ENCODE measurements at places on chromosomes 7 and 10.

- DNase-seq: no peak
These were observed 45.1 kb downstream of the WIPI2 start for GRCh38 chr7:5234852-5235831.

DNA sequence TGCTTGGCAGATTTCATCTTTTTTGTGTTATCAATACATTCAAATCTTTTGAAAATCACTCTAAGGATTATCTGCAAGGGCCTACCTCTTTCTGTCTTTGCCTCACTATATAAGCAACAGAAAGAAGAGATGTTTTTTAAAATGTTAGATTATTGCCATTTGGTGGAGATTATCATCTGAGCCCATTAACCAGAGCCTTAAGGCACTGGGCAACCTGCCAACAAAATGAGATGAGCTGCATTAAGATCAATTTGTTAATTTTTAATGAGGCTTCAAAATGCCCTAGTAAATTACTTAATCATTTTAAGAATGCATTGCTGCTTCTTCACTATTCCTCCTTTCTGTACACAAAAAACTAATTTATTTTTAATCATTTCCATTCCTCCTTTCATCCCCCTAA is 314.1 kb downstream of the SNX13 start:
- DNase-seq: no peak

DNA sequence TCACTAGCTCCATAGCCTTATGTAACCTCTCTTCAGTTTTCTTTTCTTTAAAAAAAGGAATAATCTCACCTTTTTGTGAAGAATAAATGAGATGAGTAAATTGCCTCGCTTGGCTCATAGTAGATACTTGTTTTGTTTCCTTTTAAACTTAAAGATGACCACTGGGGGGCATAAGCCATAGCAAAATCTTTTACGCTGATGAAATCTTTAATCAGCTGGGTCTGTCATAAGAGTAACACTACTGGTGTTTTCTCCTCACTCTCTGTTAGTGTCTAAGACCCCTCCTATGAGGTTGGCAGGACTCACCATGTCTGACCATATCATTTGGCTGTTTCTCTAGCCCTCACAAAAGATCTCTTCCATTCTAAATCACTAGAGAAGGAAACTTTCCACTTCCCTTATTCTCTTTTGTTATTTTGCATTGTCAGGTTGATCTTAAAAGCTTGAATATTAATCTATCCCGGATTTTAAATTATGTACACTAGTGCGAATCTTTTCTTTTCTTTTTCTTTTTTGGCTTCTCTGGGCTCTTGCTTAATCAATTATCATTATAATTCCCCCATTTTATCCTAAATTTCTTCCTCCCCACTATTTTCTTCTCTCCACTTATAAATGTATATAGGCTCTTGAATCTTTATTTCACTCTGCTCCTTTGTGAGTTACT is 12.5 kb downstream of the STAG3 start:
- DNase-seq: peak; percentile 50

DNA sequence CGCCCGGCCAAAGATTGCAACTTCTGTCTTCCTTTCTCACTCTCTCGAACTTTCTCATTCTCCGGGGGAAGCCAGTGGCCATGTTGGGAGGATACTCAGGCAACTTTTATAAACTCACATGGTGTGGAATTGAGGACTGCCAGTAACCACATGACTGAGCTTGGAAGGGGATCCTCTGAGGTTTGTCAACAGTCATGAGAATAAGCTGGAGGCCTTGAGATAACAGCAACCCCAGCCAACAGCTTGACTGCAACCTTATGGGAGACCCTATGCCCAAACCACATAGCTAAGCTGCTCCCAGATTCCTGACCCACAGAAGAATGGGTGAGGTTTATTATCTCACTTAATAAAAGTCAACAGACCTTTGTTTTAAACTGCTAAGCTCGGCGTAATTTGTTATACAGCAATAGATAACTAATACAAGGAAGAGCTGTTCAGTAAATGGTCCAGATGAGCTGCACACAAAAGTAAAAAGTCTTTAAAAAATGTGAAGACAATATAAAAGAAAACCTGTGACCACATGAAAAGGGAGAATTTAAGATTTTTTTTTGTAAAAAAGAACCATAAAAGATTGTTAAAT is 9.6 kb downstream of the SYPL1 start:
- no peak for DNase-seq

- no peak for DNase-seq
These were observed 163.6 kb downstream of the GNAT3 start for GRCh38 chr7:80348223-80348622.

DNA sequence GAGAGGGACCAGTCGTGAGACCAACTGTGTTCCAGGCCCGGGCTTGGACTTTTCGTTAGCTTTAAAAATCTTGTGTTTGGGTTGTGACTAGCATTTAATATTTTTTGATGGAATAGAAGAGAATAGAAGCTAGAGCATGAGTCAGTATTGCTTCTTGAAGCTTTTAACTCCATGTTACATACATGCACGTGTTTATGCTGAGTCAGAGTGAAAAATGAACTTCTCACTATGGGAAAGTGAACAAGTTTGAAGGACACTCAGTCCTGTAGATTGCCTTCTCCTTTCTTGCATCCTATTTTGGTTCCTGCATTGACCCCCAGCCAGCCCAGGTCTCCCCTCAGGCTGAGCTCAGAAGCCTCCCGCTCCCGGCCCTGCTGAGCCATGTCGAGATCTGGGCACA is 31.8 kb downstream of the GHRHR start:
- DNase-seq: no peak

GRCh38 chr10:299969-300368 is 164.7 kb downstream of the ZMYND11 start:
- DNase-seq: no peak

GRCh38 chr7:131370523-131370968 is 42.9 kb downstream of the MKLN1 start:
- DNase-seq: peak; percentile 49

- DNase-seq: no peak
These were observed 319.9 kb downstream of the BMPER start for GRCh38 chr7:34225193-34225592.

- no peak for DNase-seq
These were observed 163.6 kb upstream of the LRRTM3 start for GRCh38 chr10:66762218-66762729.

GRCh38 chr7:44477063-44477830 is 13.2 kb downstream of the NUDCD3 start:
- peak; percentile 62 for DNase-seq

DNA sequence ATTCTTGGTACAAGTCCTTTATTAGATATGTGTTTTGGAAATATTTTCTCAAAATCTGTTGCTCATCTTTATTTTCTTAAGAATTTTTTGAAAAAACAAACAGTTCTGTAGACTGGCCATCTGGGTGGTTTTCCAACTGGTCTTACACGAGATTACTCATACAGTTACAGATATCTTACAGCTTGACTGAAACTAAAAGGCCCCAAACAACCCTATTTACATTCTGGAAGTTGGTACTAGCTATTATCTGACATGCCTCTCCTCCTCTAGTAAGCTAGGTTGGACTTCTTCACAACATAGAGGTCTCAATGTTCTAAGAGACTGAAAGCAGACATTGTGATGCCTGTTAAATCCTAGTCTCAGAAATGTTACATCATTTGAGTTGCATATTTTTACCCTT is 52.0 kb downstream of the ZNF22 start:
- no peak for DNase-seq

DNA sequence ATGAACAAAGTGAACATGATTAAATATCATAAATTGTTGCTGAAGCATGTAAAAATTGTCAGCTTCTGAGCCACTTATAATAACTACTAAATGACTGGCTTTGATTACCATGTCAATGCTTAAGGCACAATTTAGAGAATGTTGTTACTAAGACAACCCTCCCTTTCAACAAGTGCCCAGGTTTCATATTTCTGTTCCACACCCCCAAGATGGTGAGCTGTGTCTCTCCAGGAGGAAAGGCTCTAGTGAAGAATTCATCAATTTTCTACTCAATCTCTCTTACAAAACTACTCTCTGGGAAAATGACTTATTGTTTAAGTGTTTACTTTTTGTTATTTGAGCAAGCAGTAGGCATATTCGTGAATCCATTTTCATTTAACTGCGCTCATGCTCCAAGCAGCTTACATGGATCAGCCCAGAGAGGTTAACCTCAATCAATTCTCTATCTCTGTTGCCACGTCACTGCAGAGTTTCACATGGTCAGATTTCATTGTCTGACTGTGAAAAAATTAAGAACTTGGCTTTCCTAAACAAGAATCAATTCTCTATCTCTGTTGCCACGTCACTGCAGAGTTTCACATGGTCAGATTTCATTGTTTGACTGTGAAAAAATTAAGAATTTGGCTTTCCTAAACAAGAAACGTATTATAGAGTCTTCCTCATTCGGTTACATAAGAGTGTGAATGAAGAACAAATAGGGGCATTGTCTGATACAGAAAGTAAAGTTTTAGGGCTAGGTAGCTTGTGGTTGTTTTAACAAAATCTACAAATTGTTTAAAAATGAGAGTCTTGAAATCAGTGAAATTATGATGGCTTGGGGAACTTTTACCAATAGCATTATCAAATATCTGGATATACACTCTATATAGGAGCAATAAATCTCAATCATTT is 49.7 kb downstream of the CCDC71L start:
- no peak for DNase-seq

DNA sequence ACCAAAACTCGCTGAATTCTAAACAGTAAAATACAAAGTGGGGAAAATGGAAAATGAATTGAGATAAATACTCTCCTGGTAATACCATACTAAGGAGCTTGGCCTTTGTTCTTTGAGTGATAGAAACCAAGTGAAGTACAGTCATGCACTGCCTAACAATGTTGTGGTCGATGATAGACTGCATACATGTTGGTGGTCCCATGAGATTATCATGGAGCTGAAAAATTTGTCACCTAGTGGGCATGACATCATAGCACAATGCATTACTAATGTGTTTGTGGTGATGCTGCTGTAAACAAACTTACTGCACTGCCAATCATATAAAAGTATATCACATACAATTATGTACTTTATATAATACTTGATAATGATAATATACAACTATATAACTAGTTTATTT is 419.1 kb downstream of the ARL4A start:
- DNase-seq: no peak

DNA sequence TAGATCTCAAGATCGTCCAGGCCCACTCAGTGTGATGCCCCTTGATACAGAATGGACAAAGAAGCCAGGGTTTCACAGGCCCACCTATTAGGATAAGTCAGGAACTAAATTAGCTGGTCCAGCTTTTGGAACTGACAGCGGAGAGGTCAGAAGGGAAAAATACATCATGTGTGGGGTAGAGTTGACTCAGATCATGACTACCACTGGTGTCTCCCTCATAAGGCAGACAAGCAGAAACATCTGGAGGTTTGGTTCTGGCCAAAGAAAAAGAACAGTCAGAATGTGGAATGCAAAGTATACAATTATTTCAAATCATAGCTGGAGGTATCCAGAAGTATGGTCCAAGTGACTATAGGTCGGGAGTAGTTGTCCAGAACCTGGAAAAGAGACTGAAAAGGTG is 621.1 kb upstream of the CELF2 start:
- no peak for DNase-seq

GRCh38 chr7:37089972-37090371 is 358.7 kb downstream of the ELMO1 start:
- no peak for DNase-seq

GRCh38 chr10:88194041-88194887 is 330.8 kb downstream of the PTEN start:
- peak; percentile 73 for DNase-seq
